GM10248 (cell line): ENCODE measurements at places on chromosomes 2 and 18.

GRCh38 chr2:223936862-223937326 is 8.2 kb downstream of the WDFY1 start:
- no peak for DNase-seq

- DNase-seq = no peak
Observed at GRCh38 chr2:2831633-2832032, 500.6 kb upstream of the MYT1L start.

DNA sequence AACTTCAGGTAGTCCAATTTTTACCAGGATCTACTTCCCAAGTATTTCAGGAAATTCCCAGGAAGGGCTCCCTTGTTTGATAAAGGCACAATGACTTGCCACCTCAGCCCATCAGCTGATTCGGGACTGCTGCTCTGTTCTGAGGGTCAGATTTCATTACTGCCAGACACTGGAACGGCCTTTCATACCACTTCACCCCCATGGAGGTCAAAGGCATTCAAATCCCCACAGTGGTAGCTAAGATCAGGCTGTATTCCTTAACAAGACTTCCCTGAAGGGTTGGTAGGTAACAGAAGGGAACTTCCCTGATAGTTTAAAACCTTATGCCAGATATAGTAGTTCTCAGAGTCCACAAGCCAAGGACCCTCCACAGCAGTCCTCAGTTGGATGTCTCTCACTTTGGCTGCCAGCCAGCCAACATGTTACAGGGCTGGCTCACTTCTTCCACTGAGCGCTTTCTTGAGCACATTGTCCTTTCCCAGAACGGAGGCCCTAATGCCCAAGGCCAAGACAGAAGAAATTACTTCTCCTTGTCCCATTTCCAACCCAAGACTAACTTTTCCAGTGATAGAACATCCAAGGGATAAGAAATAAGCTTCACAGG is 40.0 kb upstream of the GLS start:
- no peak for DNase-seq

DNA sequence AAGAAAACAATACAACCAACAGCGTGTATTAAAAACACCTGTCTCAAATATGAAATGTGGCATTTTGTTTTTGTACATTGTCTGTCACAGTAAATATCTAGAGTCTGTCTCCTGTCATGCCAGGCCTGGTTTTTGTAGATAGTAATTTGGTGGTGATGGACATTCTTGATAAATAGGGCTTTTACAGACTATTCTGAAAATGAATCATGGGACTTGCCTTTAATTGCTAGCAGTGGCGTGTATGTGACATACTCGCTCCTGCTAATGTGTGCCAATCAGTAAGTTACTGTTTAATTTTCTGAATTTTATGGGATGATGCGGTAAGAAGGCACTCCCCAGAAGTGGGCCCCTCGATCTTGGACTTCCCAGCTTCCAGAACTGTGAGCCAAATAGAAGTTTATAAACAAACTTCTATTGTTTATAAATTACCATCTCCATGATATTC is 83.7 kb downstream of the TANC1 start:
- no peak for DNase-seq
